ENCODE measurements at places on chromosomes 2 and 18.

DNA sequence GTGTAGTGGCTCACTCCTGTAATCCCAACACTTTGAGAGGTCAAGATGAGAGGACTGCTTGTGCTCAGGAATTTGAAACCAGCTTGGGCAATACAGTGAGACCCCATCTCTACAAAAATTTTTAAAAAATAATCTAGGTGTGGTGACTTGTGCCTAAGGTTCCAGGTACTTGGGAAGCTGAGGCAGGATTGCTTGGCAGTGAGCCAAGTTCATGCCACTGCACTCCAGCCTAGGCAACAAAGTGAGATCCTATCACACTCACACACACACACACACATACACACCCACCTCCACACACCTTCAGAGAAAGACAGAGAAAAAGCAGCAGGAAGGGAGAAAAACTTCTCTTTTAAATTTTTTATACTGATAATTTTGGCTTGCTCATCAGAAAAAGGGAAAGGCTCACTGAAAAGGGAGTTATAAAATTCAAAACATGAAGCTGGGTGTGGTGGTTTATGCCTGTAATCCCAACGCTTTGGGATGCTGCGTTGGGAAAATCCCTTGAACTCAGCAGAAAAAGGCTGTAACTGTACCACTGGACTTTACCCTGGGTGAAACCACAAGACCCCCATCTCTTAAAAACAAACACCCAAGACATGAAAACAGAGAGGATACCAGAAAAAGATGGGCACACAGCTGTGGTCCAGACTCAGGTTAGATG lies 25.7 kb downstream of the FAM168B start:
- no peak for DNase-seq

- no peak for DNase-seq
These were observed 294.4 kb upstream of the EPC2 start for GRCh38 chr2:148350199-148350598.

DNA sequence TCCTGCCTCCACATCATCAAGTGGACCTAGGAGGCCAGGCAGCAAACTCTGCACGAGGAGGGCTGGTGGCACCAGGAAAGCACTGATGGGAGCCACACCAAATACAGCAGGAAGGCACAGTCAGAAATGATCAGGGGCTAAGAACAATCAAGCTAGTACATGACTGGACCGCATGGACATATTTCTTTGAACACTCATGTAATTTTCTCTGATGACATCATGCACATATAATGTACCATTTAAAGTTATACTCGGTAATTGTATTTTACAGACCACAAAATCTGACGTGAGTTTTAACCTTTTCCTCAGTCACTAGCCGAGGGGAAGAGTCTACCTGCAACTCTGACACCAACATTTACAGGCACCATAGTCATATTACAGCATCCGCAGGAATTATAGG lies 76.7 kb downstream of the XDH start:
- no peak for DNase-seq

DNA sequence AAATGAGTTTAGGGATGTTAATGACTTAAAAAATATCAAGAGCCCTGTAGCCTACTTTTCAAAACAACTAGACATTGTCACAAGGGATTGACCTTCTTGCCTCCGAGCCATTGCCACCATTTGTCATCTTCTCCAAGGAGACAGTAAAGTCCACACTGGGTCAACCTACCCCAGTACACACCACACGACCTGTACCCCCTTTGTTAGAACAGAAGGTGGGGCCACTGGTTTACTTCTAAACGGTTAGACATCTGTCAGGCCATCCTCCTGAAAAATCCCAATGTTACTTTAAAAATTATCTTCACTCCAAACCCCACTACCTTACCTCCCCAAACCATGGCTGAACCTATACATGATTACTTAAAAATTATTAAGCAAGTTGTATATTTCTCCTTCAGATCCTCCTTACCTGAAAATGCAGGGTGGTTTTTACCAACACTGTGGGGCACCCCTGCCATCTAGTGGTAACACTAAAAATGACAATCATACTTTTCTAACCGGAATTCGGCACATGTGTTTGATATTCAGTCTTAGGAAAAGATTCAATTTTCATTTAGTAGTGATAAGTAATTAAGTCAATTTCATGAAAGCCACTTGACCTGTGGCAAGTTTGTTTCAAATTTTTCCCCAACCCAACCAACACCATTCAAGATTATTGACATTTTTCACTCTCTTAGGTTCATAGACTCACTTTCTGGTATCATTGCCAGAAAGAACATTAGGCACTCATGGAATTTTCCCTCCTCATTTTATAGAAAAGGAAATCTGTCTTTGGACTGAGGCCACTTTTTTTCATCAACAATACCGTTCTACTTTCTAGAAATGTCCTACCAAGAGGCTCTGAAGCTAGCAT lies 265.3 kb upstream of the PKDCC start:
- no peak for DNase-seq

- peak; percentile 52 for DNase-seq
These were observed at the start of gene IMPACT for GRCh38 chr18:24426398-24427294. Gene IMPACT, plus strand, starts transcription at chr18:24426670. Its CDS starts 87 bp downstream, at chr18:24426757.

- no peak for DNase-seq
These were observed 13.1 kb downstream of the FBLN7 start for GRCh38 chr2:112151271-112151670.

- no peak for DNase-seq
These were observed 135.8 kb downstream of the METTL8 start for GRCh38 chr2:171297956-171298355.

GRCh38 chr2:30149976-30150375 lies 3.2 kb downstream of the YPEL5 start:
- no peak for DNase-seq

GRCh38 chr2:119751706-119752105 lies 8.0 kb upstream of the PTPN4 start:
- no peak for DNase-seq

- no peak for DNase-seq
These were observed 68.9 kb upstream of the STPG4 start for GRCh38 chr2:47223980-47224379.

DNA sequence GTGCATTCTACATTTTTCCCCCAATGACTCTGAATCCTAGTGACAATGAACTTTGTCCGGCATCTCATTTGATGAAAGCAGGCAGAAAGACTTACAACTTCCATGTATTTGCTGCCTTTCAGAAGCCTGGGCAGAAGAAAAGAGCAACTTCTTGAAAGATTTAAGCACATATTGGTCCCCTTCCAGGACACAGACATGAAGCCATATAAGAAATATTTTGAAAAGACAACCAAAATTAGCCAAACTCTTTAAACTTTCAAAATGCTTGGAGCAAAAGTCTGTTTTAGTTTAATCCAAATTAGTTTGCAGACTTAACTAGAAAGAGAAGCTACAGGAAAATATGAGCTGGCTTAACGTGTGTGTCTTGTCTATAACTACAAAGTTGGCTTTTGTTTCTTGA lies 492.5 kb downstream of the NR4A2 start:
- no peak for DNase-seq

DNA sequence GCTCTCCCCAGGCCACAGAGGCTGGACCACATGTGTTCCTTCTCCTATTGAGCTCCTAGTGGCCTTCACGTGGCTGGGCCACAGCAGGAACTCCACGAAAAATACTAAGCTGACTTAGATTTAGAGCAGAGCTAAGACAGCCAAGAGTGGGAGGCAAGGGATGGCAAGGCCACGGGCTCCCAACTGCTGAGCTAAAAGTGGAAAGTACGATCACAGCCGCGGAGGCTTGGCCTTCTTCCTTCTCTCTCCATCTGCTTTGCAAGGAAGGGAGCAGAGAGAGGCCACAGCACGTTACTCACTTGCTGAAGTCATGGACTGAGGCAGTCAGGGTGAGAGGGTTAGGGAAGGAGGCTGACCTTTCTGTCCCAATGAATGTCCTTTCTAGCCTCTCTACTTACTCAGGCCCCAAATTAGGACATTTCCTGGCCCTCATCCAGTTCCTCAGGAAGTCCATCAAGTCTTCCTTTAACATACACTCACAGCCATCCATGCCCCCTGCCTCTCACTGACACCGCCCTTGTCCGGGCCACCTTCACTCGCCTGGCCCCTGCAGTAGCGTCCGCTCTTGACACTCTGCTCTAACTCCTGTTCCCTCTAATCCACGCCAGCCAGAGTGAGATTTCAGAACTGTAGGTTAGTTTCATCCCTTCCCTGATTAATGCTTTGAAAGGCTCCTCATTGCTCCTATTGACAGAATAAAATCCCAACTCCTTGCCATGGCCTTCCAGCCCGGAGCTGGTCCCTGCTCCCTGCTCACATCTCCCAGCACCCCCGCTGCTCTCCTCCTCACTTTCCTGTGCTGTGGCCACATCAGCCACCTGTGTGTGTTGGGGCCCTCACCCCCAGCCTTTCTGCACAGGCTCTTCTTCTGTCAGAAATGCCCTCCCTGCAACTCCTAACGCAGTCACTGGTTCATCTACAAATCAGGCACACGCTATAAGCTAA lies 204.2 kb downstream of the CYP26B1 start:
- no peak for DNase-seq

GRCh38 chr2:14944562-14945346 lies 312.2 kb downstream of the LRATD1 start:
- no peak for DNase-seq

- no peak for DNase-seq
These were observed 2.7 kb upstream of the HSBP1L1 start for GRCh38 chr18:79961527-79962291.

GRCh38 chr2:198314559-198315153 lies 510.3 kb downstream of the PLCL1 start:
- DNase-seq: no peak

DNA sequence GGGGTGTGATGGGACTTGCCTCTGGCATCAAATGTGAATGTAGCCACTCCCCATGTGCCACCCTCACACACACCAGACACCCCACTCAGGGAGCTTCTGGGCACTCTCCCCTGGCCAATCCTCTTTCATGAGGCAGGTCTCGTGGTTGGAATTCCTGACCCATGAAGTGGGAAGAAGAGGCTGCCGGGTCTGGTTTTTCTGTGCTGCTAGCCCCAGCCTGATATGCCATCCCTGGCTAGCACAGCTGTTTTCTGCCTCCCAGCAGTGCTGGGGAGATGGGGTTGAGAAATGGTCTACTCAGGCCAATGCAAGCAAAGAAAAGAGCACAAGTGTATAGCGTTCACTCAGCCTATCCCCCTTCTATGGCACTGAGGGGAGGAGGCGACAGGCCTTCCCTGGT lies 1.2 kb upstream of the C2orf72 start:
- no peak for DNase-seq

GRCh38 chr2:207311316-207312005 lies 145.7 kb upstream of the KLF7 start:
- no peak for DNase-seq

Data from CD4-positive, alpha-beta T cell (primary cell).